ENCODE measurements at places on chromosomes 5 and 9.

DNA sequence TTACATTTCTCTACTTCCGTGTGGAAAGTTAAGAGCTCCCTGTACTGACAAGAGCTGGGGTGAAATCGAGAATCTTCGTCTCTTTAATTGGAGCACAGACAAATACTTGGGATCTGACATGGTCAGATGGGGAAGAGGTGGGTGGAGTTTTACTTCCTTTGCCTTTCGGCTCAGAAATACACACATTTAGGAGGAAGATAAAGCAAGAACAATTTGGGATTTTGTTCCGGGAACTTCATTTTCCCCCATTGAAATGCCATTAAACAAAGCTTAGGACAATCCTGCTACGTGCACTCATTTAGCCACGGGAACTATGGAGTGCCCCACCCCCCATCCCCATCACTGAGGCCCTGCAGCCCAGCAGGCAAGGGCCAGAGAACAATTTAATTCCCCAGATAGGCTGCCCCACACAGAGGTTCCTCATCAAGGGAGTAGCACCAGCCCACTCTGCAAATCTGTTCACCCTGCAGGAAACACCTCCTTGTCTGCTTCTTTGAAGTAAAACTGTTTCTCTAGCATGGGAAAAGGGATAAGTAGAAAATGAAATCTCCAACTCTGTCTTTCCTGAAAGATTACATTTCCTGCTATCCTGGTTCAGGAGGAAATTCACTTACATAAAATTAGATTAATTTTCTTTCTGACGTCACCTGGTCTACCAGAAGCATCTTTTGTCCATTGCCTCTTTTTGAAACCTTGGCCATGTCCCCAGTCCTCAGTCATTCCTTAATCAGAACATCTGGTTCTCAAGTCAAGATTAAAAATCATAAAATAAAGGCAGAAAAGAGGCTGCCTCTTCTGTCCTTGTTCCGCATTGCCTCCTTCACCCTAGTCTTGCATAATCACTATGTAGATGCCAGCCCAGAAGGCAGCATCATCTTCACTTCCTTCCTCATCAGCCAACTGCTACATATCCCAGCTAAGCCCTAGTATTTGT lies 206.4 kb downstream of the ENC1 start:
- no peak for DNase-seq

DNA sequence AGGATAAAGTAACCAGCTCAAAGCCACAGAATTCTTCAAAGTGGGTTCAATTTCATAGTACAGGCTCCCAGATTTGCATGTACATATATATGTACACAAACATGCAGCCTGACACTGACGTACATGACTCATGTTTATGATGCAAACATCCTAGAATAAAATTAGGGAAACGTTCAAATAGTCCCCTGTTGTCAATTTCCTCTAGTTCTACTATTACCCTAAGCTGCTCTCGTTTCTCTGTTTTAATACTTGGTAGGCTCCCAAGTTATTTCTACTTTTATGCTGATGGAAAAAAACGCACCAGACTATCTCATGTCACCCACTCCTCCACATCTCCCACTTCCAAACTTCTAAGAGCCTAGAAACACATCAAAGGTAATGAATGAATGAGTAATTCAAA lies 229.7 kb downstream of the EPB41L4A start:
- no peak for DNase-seq

DNA sequence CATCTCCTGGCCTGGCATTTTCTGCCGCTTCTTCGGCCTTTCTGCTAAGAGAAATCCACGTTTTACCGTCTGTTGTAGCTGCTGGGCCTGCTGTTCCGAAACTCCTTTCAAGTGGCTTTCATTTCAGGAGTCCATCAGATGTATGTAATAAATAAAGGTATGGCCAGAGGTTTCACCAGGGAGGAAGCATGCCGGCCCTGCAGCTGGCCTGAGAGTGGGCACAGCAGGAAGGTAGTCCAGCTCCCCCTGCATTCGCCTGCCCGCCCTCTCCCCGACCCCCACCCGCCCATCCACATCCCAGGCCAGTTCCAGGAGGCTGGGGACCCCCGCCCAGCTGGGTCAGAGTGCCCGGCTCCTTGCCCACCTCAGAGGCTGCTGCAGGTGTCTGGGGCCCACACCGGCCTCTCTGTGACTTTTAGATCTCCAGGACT lies 46.4 kb upstream of the EXOC3 start:
- no peak for DNase-seq

- DNase-seq: no peak
Measured at GRCh38 chr9:129626625-129627284, 792 bp downstream of the NTMT1 start.

DNA sequence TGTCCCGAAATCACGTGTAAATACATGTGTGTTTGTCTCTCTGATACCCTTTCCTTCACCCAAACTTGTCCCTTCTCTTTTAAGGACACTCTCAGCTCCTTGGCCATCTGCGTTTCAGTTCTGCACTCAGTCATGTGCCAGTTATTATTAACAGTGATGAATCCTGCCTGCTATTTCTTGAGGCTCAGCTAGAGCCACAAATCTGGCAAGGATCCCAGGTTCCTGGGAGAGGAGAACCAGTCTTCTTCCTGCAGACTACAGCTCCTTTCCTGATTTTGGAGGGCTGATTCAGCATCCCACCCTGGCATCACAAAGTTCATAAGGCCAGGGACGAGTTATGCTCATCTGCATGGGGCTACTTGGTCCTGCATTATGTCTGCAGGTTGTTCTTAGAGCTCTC lies 5.6 kb downstream of the MAMDC2 start:
- DNase-seq: no peak
